ENCODE measurements at places on chromosomes 13 and 19.
A peak's percentile ranks its signal among the peaks of the same experiment; 100 is the strongest.

DNA sequence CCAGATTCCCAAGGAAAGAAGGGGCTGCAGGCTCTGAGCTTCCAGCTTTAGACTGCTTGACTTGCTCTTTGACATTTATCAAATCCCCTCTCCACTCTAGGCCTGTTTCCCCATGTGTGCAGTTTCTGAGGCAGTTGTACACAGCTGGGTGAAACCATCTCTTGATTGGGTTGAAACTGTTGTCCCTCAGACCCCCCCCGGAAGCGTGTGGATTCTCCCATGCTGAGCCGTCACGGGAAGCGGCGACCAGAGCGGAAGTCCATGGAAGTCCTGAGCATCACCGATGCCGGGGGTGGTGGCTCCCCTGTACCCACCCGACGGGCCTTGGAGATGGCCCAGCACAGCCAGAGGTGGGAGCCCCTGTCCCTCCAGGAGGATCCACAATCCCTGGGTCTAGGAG, 19.7 kb downstream of the BRSK1 start:
- DNase-seq, result no peak

DNA sequence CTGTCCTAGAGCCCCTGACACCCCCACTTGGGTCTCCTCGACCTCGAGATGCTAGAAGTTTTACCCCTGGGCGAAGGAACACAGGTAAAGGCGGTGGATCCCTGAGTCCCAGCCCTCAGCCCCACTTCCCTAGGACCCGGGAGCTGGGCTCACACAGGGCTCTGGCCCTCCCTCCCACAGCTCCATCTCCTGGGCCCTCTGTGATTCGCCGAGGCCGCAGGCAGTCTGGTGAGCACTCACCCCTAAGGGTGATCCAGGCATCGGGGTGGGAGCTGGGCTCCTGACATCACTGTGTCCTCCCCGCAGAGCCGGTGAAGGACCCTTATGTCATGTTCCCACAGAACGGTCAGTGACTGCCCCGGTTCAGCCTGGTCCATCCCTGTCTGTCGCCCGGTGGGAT, 8.3 kb downstream of the PLEKHG2 start:
- no peak for DNase-seq

- DNase-seq, result no peak
Observed at GRCh38 chr19:19470579-19470978, 44.8 kb downstream of the TSSK6 start.

- no peak for DNase-seq
Observed at GRCh38 chr13:106691861-106692260, 123.9 kb upstream of the ARGLU1 start.

GRCh38 chr19:41624937-41625336, 1.9 kb downstream of the CEACAM4 start:
- DNase-seq, result no peak

GRCh38 chr19:35869327-35870123, 1.2 kb downstream of the APLP1 start:
- peak; percentile 86 for DNase-seq

- no peak for DNase-seq
Observed at GRCh38 chr13:20197361-20197834, 4.7 kb upstream of the GJB2 start.
